ENCODE measurements at places on chromosomes 6 and 20. TPM values are rescaled to one million over a fixed set of nuclear protein-coding genes. Genes with fewer than 3 reads are reported as not detected.

DNA sequence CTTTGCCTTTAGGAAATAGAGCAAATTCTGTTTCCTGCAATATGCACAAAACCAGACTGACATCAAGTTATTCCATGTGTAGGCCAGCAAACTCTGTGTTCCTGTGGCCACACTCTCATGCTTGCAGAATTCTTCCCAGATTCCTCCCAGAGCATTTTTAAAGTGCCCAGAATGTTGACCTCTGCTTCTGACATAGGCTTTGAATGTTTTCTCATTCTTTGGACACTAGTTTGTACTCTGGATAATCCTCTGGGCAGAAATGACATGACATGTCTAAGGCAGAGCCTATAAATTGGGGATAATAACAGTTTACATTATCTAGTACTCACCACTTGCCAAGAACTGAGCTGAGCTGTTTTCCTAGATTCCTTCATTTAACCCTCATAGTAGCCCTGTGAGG is 9.2 kb upstream of the EFHC1 start:
- DNase-seq, result no peak

GRCh38 chr20:56778765-56779195 is 149.7 kb downstream of the TFAP2C start:
- peak; percentile 97 for DNase-seq

GRCh38 chr20:36234771-36235320 is 1.4 kb upstream of the AAR2 start:
- no peak for DNase-seq

- DNase-seq, result no peak
These were observed 185.6 kb upstream of the MCHR2 start for GRCh38 chr6:100179576-100179975.

GRCh38 chr6:166737261-166737660 is 110.2 kb upstream of the RPS6KA2 start:
- DNase-seq, result no peak

- peak; percentile 73 for DNase-seq
These were observed 21.4 kb downstream of the GSTA2 start for GRCh38 chr6:52741872-52742271.

GRCh38 chr6:105545947-105546731 is 143.3 kb upstream of the PREP start:
- peak; percentile 72 for DNase-seq

- DNase-seq, result no peak
These were observed 9.1 kb downstream of the PKIB start for GRCh38 chr6:122619309-122619708.

GRCh38 chr6:5680095-5680494 is 326.6 kb downstream of the NRN1 start:
- DNase-seq, result no peak

DNA sequence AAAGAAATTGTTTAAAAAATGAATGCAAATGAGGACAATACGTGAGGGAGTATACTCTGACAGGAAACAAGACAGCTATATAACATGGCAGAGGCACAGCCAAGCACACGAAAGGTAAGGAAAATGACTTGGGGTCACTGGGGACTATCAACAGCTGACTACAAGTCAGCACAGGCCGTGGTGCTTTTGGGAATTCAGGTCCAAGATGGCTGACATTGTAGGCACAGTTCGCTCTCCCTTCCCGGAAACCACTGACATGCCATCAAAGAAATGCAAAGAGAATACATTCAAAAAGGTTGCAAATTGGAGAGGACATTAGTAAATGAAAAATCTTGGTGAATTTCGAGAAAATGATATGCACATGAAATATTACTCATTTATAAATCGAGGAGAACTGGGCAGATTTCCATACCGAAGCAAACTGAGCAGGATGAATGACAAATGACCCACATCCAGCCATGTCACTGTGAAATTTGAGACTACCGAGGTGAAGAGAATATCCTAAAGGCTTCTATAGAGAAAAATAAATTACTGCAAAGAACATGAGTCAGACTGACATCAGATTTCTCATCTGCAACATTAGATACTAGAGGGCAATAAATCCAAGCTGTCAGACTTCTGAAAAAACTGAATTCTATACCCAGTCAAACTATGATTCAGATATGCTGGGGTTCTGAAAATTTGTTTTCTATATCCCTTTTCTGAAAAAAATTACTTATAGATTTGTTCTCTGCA is 391.1 kb downstream of the BTBD9 start:
- DNase-seq, result peak; percentile 80

DNA sequence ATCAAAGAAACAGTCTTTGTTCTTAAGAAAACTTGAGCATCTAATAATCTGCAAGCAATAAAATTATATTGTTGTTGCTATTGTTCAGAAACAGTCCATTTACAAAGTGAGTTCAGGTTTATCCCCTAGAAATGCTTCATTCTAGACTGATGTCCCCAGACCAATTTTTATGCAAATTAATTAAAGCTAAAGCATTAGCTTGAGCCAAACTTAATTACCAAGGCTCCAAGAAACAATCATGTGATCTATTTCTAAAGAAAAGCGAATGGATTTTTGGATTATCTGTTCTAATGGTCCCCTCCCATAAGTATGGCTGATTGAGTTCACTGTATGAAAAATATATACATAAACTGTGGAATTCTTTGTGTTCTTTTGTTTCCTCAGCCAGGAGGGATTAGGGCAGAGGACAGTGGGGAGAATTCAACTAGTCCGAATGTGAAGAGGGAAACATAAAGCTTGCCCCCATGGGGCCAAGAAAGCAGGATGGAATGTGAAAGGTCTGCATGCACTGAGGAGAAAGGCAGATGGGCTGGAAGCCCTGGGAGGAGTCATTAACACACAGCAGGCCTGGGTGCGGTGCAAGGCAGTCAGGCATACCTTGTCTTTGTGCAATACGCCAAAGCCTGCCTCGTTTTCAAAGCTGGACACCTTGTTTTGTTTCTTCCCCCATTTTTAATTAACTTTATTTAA is 597.1 kb downstream of the KIF16B start:
- DNase-seq, result no peak

DNA sequence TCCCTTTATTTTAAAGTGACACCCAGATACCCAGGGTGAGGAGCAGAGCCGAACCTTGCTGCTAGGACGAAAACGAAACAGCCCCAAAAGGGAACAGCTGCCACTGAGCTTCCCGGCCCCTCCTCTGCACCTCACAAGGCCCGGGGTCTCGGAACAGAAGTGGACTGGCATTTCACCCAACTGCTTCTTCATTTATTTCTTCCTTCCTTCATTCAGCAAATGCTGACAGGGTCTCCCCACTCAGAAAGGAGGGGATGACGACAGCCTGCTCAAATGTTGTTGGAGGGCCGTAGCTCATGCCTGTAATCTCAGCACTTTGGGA is 220.3 kb downstream of the PREX1 start:
- no peak for DNase-seq

DNA sequence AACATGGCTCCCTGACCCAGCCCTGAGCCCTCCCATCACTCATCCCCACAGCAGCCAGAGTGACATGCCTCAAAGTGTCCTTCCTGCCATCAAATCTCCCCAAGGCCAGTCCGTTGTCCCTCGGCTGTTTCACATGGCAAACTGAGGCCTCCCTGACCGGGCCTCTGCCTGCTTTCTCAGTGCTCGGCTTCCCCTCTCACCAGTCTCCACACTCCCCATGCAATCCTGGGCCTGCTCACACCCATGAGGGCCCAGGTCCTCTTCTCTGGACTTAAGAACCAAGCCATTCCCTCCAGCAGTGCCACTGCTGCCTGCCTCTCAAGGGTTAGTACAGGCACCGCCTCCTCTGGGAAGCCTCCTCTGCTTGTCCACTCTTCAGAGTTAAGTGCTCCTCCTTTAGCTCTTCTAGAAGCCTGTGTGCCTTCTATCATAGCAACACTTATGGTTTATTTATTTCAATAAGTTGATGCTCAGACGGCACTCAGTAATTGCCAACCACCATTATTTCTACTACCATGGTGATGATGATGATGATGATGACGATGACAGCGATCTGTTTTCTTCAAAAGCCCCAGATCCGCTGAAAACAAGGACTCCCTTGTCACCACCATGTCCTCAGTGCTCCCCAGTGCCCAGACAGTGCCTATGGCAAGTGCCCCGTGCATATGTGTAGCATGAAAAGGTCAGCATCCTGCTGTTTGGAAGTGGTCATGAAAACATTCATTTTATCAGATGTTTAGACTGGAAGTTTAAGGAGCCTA is 449.0 kb downstream of the CDH26 start:
- no peak for DNase-seq

GRCh38 chr6:9205645-9206044 is 770.3 kb upstream of the SLC35B3 start:
- peak; percentile 55 for DNase-seq

- DNase-seq, result no peak
These were observed 216.0 kb upstream of the SSTR4 start for GRCh38 chr20:22819112-22819511.

GRCh38 chr6:166672624-166673206 is 45.7 kb upstream of the RPS6KA2 start:
- DNase-seq, result no peak

DNA sequence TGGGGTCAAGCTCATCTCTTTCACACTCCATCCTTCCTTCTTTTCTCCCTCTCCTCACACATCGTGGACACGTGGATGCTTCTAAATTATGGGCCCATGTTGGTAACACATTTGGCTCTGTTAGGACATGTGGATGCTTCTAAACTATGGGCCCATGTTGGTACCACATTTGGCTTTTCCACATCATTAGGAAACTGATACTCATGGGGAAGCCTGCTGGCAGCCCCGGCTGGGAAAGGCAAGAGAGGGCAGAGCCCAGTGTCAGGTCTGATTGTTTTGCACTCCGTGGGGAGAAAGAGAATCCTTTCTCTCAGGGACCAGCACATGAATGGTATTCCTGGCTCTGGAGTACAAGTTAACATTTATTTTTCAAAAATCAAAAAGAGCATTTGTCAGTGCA is 4.0 kb upstream of the CST1 start:
- DNase-seq, result no peak

GRCh38 chr20:57630061-57630460 is 9.8 kb upstream of the ZBP1 start:
- no peak for DNase-seq

- no peak for DNase-seq
These were observed 37.2 kb upstream of the IL20RA start for GRCh38 chr6:137081997-137082396.

DNA sequence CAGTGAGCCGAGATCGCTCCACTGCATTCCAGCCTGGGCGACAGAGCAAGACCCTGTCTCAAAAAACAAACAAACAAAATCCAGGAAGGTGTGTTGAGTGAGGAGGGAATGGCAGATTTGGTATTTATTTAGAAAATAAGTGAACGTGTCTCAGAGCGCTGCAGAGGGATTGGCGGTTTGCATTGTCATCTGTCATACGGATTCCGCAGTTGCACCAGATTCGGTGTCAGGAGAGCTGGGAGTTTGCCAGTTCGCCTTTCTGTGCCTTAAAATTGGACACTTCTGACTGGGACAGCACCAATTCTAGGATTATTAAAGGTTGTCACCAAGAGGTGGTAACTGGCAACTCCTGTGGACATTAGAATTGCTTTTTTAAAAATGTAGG is 912 bp downstream of the SNRNP48 start:
- DNase-seq, result peak; percentile 34

DNA sequence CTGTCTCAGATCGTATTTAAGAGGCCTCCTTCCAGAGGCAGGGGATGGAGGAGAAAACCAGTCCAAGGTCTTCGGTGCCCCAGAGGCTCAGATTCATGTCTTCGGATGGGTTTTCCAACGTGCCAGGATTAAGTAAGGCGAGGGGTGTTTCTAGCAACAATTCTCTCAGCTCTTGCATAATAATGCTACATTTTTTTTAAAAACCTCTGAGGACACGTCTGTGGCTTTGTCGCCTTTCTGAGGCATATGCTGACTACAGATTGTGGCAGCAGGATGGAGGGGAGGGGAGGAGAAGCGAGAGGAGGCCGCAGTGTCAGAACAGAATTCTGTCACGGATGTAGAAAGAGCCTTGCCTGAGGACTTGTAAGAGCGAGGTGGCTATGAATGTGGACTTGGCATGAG is 17.7 kb upstream of the CCDC167 start:
- peak; percentile 74 for DNase-seq

GRCh38 chr6:140045116-140045515 is 670.7 kb upstream of the CITED2 start:
- DNase-seq, result no peak

- no peak for DNase-seq
These were observed 156.4 kb upstream of the LAMP5 start for GRCh38 chr20:9358001-9358400.

- DNase-seq, result no peak
These were observed 31.0 kb downstream of the ADAT2 start for GRCh38 chr6:143419526-143419925.

DNA sequence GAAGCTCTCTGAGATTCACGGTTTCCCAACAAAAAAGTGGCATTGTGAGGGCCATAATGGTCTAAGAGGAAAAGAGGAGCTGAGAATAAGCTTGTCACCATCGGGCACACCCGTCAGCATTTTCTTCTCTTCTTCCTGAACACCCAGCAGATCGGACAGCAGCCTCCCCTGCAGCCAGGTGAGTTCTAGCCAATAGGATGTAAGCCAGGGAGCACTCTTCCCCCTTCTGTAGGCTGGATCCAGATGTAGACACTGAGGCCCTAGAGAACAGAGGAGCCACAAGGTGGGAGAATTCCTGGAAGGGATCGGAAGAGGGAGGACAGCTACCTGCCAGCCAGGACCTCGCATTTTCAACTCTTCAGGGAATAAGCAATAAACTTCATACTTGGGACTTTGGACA is 228.0 kb downstream of the SYNDIG1 start:
- no peak for DNase-seq

GRCh38 chr6:55399351-55399750 is 72.1 kb downstream of the GFRAL start:
- DNase-seq, result no peak

- DNase-seq, result no peak
These were observed 55.3 kb upstream of the JAG1 start for GRCh38 chr20:10728873-10729670.

GRCh38 chr6:22145823-22146677 is 150.8 kb downstream of the PRL start:
- DNase-seq, result peak; percentile 66

DNA sequence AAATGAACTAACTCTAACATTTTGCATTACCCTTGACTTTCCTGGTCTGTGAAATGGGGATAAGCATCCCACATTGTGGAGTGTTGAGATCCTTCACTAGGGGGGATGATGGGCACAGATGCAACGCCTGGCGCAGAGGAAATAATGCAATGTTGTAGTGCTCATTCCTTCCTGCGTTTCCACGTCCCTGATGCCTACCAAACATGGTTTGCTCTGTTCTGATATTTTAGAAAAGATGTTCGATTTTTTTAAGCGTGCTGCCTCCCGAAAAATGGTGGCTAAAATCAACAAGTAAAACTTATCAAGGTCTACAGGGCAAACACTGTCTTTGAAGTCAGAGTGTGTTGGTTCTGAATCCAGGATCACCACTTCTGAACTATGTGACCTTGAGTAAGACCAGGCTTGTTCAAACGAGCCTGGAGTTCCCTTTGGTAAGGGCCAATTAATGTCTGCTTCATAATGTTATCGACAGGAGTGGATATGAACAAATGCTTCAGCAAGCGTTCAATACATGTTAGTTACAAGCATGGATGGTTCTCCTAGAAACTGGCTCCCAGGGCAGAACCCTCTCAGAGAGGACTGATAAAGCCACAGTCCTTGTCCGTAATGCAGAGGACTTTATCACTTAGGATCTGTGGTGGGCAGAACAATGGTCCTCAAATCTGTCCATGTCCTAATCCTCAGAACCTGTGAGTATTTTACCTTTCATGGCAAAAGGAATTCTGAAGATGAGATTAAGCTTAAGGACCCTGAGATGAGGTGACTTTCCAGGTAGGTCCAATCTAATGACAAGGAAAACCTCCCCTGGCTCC is 44.7 kb downstream of the SLC22A23 start:
- DNase-seq, result no peak

The FKBP1C gene
- 1.7 TPM for total RNA-seq

The HNF4A gene
- total RNA-seq, result not detected

The GPR6 gene
- total RNA-seq, result not detected

The ELOVL5 gene
- 91.3 TPM for total RNA-seq

The SCGN gene
- not detected for total RNA-seq

The TINAG gene
- not detected for total RNA-seq

Data from RPMI7951 (cell line).